ENCODE measurements at places on chromosomes 16 and 17. TPM values are rescaled to one million over a fixed set of nuclear protein-coding genes. Genes with fewer than 3 reads are reported as not detected.

CEMP1 gene
- not detected for total RNA-seq

PRAC1 gene
- total RNA-seq, result not detected

HEATR9 gene
- not detected for total RNA-seq

ST6GALNAC2 gene
- 7.8 TPM for total RNA-seq

C16orf74 gene
- total RNA-seq, result 1.2 TPM

CEP95 gene
- 11.9 TPM for total RNA-seq

COQ9 gene
- 204 TPM for total RNA-seq

MYH8 gene
- total RNA-seq, result not detected

MAF gene
- total RNA-seq, result 40.3 TPM
